SK-N-MC (cell line): ENCODE measurements at places on chromosomes 2 and 18.

DNA sequence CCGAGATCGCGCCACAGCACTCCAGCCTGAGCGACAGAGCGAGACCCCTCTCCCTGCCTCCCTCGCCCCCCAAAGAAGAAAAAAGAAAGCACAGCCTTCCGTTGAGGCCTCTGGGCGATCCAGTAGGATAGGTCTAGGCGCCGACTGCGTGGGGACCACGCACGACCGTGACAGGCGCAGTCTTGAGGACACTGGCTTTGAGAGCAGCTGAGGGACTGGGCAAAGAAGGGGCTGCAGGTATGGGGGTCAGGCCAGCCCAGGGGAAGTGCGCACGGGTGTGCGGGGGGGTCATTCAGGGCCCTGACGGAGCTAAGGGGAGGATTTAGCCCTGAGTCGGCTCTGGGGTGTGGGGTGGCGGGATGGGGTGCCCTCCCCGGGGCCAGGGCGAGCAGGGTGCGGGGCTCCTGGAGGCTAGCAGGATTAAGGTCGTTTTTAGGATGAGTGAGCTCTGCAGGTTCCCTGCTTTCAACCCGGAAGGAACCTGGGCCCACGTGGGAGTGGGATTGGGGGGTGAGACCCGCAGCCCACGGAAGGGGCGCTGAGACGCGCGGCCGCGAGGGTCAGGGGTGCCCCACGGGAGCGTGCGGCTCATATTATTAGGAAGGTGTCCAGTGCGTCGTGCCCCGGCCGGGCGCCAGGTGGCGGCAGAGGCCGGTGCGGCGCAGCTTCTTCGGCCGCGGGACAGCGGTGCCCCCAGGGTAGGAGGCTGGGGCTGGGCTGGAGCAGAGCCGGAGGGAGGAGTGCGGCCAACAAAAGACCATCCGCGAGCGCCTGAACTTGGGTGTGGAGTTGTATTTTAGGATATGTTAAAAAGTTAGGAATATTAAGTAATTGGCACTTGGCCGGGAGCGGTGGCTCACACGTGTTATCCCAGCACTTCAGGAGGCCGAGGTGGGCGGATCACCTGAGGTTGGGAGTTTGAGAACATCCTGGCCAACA, 20.5 kb upstream of the ZNF236 start:
- no peak for DNase-seq

DNA sequence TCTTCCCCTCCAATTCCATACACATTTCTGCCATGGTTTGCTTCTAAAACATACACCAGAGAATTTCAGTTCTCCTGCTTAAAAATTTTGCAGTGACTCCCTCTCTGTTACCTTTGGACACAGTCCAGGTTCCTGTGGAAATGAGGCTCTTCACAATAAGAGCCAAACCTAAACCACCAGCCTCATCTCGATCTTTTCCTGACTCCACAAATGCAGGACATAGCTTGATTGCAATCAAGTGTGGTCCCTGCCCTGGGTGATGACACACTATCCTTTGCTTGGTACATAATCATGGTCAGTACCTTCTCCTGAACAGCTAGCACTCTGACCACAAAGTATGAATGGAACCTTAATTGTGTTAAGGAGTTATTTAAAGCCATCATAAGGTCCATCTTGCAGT, 134.9 kb upstream of the CHAC2 start:
- DNase-seq = no peak

- DNase-seq = no peak
These were observed at the start of gene TGIF1 for GRCh38 chr18:3450012-3450798. Gene TGIF1 (plus strand): TSS chr18:3450172. CDS start chr18:3450490, 318 bp downstream.

DNA sequence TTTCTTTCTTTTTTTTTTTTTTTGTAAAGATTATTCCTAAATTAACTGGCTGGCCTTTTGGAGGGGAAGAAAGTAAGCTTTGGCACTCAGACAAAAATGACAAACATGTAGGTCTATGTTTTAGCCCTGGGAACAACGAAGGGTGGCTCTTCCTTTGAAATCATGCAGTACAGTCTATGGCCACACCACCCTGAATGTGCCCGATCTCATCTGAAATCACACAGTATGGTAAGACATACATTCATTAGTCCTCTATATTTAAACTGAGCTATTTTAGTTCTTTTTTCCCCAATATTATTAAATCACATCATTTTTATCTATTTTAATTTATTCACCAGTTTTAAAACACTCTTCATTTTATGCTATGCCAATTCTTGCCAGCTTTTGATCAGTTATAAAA, 48.2 kb downstream of the PLA2R1 start:
- no peak for DNase-seq

- no peak for DNase-seq
These were observed 32.3 kb downstream of the LYPD6B start for GRCh38 chr2:149070681-149071320.

- DNase-seq = no peak
These were observed 107.6 kb downstream of the SMAD7 start for GRCh38 chr18:48843162-48843561.
